ENCODE measurements at places on chromosomes 12 and 14. TPM values are rescaled to one million over a fixed set of nuclear protein-coding genes. Genes with fewer than 3 reads are reported as not detected.

Gene B4GALNT1
- 18.7 TPM for total RNA-seq

- H3K27me3 ChIP-seq, result no peaks in the 10 kb centered on the region
- no peak overlapping the region for H3K27ac ChIP-seq
- no peak overlapping the region for H3K4me3 ChIP-seq
- DNase-seq, result no peak
- H3K36me3 ChIP-seq, result no peaks in the 10 kb centered on the region
- H3K4me1 ChIP-seq, result peaks cover 5% of the 10 kb centered on the region
Measured at GRCh38 chr12:127078577-127079350, 1188.2 kb upstream of the TMEM132C start.

- no peak overlapping the region for H3K27ac ChIP-seq
- no peak overlapping the region for H3K4me3 ChIP-seq
- no peaks in the 10 kb centered on the region for H3K36me3 ChIP-seq
- no peaks in the 10 kb centered on the region for H3K4me1 ChIP-seq
Measured at GRCh38 chr12:39935839-39936238, 170.0 kb downstream of the SLC2A13 start.

DNA sequence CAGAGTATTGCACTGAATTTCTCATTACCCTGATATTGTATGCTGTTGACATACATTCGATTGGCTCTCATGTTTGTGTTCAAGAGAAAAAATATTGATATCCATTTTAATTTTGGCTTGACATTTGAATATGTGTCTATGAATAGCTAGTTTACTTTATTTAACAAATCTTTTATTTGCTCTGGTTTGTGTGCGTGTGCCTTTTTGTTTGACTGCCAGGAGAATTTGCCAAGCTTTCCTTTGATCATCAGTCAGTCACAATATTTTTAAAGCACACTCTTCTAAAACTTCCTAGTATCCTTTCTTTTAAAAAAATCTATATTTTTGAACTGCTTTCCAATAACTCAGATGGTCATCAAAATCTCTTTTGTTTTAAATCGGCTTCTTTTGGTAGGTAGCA lies 179.3 kb upstream of the FLRT2 start:
- H3K27ac ChIP-seq, result no peak overlapping the region
- H3K36me3 ChIP-seq, result no peaks in the 10 kb centered on the region
- no peak overlapping the region for H3K4me3 ChIP-seq

Gene TAS2R42
- not detected for total RNA-seq

GRCh38 chr12:93056971-93057535 lies 128.0 kb upstream of the EEA1 start:
- no peak for DNase-seq
- H3K4me1 ChIP-seq, result peaks cover 22% of the 10 kb centered on the region
- no peak overlapping the region for H3K27ac ChIP-seq
- H3K27me3 ChIP-seq, result no peaks in the 10 kb centered on the region

DNA sequence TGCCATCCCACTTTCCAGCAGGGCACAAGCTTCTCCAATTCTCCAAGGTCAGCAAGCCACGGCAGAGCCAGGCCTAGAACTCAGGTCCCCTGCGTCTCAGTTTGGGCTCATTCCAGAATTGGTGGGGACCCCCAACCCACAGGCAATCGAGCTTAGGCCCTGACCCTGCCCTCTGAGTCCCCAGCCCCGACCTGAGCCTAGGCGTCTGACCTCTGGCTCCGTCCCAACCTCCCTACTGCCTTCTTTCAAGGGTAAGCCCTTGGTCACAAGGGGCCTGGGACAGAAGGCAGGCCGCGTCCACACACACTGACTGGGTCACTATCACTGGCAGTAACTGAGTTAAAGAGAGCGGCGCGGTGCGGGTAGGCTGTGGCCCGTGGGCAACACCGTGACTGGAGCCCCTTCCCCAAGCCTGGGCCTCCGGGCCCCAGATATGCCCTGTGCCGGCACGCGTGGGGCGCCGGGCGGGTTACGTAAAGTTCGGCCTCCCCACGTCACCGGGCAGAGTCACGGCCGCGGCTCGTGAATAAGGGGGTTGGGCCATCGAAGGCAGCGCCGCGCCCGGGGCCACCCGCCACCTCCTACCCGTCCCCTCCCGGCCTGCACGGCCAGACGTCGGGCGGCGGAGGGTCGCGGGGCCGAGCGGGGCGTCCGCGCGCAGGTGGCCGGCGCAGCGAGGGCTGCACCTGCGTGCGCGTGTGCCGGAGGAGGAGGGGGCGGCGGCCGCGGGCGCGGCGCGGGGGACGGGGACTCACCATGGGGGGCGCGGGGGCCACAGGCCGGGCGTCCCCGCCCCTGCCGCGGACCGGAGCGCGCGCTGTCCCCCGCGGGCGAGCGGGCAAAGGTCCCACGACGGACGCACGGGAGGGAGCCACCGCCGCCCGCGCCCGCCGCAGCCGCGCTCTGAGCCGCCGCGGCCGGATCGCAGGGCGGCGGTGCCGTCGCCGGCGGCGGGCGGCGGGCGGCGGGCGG lies 516 bp downstream of the ANKRD9 start:
- DNase-seq, result peak; percentile 66
- peak overlapping the region; percentile 96 for H3K27ac ChIP-seq
- H3K4me3 ChIP-seq, result peak overlapping the region; percentile 63

DNA sequence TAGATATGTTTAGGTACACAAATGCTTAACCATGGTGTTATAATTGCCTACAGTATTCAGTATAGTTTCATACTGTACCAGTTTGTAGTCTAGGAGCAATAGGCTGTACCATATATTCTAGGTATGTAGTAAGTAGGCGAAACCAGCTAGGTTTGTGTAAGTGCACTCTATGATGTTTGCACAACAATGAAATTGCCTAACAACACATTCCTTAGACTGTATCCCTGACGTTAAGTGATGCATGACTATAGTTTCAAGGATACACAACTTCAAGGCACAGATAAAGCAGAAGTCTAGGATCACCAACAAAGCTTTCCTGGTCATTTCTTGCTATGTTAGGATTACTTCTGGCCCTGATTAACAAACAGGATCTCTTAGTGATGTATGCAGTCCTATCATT lies 135.1 kb downstream of the SLC38A1 start:
- no peaks in the 10 kb centered on the region for H3K27me3 ChIP-seq
- no peak overlapping the region for H3K4me3 ChIP-seq
- no peak overlapping the region for H3K27ac ChIP-seq
- no peak for DNase-seq
- H3K4me1 ChIP-seq, result no peaks in the 10 kb centered on the region
- no peaks in the 10 kb centered on the region for H3K36me3 ChIP-seq

Gene SYT10
- total RNA-seq, result not detected

DNA sequence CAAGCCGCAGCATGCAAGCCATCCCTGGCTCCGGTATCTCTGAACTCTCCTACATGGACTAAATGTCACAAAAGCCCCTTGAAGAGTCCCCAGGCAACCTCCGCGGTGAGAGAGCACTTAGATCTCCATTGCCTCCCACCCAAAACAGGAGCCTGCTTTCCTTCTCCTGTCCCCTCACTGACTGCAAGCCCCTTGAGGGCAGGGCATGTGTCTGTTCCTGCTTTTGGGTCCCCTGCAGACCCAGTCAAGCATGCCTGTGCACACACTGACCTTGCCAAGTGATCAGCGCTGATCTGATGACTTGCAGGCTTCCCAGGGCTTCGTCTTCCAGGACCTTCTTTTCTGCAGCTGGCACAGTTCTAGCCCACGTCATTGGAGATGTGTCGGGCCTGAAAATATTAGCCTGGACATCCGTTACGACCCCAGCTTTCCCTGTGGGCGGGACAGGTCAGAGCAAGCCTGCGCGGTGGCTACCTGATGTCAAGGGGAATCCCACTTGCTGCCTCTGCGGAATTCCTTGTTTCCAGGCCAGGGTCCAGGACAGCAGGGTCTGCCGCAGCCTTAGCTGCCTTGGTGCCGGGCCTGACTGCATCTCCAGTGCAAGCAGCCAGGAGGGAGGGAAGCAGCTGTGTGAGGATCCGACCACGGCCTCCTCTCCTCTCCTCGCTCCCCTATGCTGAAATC lies 92.5 kb downstream of the FBXL14 start:
- no peaks in the 10 kb centered on the region for H3K36me3 ChIP-seq
- DNase-seq, result no peak
- no peak overlapping the region for H3K4me3 ChIP-seq
- no peak overlapping the region for H3K27ac ChIP-seq
- H3K4me1 ChIP-seq, result peaks cover 13% of the 10 kb centered on the region

DNA sequence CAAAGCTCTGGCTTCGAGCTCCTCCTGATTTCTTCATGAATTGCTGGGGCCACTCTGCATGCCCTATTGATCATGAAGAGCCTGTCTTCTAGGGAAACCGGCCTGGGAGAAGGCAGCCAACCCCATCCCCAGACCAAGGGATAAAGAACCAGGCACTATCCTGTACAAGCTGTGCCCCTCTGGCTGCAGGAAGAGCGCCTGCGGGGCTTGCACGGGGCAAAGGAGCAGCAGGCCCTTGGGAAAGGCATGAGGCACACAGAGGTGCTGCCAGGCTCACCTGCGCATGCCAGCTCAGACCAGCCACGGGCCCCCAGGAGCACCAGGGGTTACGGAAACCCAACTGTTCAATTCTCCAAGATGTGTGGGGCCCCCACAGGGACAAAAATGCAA lies 2.1 kb downstream of the ITPK1 start:
- peak overlapping the region; percentile 94 for H3K4me3 ChIP-seq
- no peaks in the 10 kb centered on the region for H3K27me3 ChIP-seq

DNA sequence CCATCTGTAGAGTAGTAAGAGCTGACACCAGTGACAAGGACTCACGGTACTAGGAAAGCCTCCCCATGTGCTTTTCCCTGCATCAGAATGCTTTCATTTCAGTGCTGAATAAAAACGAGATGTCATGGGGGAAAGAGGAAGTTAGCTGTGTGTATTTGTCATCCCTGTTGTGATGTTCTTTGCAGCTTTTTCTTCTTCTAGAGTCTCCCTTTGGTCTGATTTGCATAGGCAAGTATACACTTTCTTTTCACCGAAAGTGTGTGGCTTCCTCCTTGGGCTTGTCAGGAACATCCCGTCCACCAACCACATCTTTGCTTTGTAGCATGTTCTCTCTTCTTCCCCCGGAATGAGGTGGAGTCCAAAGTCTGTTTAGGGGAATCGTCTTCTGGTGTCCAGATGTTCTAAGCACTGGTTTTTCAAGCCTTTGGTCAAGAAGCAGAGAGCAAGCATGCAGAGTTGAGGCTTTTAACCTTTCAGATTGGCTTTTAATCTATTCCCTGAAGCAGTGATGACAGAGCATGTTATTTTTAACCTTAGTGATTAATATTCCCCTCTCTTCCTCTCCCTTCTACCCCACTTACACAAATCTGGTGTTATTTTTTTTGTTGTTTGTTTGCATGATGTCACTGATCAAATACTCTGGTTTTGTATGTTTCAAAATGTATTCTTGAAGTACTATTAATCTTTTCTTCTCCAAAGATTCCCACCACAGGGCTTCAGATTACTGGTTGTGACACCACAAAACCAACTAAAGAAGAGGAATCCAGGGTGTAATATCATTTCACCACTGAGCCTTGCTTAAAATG lies 163.4 kb downstream of the SAMD4A start:
- peak; percentile 10 for DNase-seq
- peak overlapping the region; percentile 71 for H3K27ac ChIP-seq
- H3K4me1 ChIP-seq, result peaks cover 49% of the 10 kb centered on the region
- peak overlapping the region; percentile 21 for H3K4me3 ChIP-seq
- no peaks in the 10 kb centered on the region for H3K27me3 ChIP-seq
- no peaks in the 10 kb centered on the region for H3K36me3 ChIP-seq

Gene GLIPR1
- total RNA-seq, result 1.1 TPM

DNA sequence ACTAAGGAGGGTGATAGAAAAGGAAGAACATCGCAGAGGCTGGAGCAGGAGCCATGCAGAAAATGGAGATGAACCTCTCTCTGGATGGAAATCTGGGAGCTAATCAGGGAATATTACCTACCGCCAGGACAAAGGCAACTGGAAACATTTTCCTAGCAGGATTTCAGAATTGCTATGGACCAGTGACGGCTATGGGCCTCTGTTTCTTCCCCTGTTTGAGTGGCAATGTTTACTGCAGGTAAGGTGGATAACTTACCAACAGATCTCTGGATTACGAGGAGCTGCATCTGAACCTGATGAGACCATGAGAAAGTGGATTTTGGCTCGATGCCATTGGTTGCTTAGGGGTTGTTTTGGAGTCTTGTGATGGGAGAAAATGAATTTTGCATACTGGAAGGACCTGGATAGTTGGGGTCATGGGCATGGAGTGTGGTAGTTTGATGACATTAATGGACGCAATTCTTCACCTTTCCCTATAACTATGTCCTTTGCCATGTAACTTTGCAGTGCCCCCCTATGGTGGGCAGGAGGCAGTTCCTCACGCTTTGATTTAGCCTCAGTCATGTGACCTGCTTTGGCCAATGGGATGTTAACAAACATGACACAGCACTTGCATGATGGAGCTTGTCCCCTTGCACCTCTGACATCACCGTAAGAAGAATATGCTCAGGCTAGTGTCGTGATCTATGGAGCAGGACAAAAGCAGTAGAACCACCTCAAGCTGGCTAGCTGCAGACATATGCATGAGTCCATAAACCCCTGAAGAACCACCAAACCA lies 51.1 kb downstream of the CALM1 start:
- no peaks in the 10 kb centered on the region for H3K27me3 ChIP-seq
- H3K4me3 ChIP-seq, result no peak overlapping the region
- no peaks in the 10 kb centered on the region for H3K36me3 ChIP-seq
- no peak overlapping the region for H3K27ac ChIP-seq
- H3K4me1 ChIP-seq, result peaks cover 11% of the 10 kb centered on the region

Gene OR4Q3
- not detected for total RNA-seq

GRCh38 chr12:193261-193660 lies 20.7 kb downstream of the SLC6A12 start:
- H3K27ac ChIP-seq, result no peak overlapping the region
- no peak for DNase-seq
- H3K36me3 ChIP-seq, result no peaks in the 10 kb centered on the region
- peaks cover 5% of the 10 kb centered on the region for H3K4me1 ChIP-seq
- H3K27me3 ChIP-seq, result no peaks in the 10 kb centered on the region

DNA sequence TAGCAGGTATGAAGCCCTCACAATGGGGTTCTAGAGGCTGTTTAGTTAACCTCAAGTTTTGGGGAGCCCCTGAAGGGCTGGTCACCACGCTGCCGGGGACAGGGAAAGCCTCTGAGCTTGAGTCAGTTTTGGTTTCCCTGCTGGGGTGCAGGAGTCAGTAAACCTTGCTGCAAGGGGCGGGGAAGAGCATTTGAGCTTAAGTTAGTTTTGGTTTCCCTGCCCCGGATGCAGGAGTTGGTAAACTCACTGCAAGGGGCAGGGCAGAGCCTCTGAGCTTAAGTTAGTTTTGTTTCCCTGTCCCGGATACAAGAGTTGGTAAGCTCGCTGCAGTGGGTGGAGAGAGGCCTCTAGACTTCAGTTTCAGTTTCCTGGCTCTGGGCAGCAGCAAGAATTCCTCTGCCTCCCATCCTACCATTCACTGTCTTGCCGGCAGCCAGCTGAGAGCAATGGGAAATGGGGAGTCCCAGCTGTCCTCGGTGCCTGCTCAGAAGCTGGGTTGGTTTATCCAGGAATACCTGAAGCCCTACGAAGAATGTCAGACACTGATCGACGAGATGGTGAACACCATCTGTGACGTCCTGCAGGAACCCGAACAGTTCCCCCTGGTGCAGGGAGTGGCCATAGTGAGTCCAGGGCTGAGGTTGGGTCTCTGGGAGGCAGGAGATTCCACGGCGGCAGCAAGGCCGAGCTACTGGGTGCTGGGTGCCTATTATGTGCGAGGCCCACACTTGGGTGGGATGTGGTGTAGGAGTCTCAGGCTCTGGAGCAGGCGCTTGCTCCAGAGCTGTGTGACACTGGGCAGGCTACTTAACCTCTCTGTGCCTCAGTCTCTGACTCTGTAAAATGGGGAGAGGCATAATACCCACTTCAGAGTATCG lies at the start of gene OAS2:
Gene OAS2 (plus strand): TSS at position 357 of the 878 bp plus-strand sequence. CDS start 90 bp downstream, at position 447.
- peak within 1 kb of the TSS; percentile 56 for H3K4me3 ChIP-seq
- no peaks in the 10 kb centered on the region for H3K4me1 ChIP-seq
- peak within 1 kb of the TSS; percentile 73 for H3K27ac ChIP-seq
- no peaks in the 10 kb centered on the region for H3K36me3 ChIP-seq
- no peaks in the 10 kb centered on the region for H3K27me3 ChIP-seq

All from gastrocnemius medialis (tissue), 4 donors.